ENCODE measurements at places on chromosomes 1 and 21.

DNA sequence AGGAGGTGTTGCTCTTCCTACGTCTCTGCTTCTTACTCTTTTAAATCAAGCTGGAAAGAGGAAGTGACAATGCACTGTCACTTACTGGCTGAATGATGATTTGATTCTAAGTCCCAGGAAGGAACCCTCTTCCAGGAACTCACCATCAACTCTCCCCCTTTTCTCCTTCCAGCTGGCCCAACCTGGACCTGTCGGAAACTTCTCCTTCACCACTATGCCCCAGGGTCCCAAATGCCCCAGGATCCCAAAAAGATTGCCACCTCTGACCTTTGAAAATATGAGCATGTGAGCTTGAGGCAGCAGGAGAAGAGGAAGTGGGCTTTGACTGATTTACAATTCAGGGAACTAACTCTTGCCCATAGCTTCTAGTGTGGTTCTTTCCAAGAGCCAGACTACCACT, 5.3 kb upstream of the ADAMTS5 start:
- DNase-seq, result no peak

DNA sequence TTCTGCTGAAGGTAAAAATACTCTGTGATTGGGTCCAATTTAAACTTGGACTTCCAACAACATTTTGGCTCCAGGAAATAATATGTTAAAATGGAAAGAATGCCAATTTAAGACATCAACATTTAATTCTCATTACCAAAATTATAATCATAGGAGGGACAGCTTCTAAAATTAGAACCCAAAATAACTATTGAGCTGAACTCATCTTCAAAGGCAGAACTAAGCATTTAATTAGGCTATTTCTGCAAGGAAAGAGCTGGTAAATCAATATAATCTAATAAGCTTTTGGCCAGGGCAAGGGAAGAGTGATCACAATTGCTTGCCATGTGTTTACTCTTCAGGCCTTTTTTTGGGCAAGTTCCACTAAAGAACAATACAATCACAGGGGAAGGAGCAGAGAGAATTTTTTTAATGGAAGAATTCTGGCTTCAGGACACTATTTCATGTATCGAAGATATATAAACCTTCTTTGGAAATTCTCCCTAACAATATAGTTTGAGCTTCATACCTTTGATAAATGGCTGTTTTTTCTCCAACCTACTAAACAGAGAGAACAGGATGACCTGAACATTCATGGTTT, 133.1 kb upstream of the PTBP2 start:
- DNase-seq, result peak; percentile 78

DNA sequence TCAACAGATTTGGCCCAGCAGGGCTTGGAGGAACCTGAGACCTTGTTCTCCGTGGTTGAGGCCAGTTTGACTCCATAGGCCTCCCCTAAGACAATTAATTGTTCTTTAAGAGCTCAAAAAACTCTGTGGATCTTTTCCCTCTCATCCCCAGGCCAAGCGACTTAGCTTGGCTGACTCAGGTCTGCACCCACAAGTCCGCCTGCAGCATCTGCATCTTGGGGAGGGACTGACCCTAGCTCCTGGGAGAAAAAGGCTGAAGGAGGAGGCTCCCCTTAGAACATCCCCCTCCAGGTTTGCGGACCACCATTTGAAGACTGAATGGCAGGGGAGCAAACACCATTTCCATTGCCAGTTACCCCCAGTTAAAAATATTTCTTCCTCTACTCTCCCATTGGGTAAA, 1.5 kb upstream of the HES2 start:
- no peak for DNase-seq

DNA sequence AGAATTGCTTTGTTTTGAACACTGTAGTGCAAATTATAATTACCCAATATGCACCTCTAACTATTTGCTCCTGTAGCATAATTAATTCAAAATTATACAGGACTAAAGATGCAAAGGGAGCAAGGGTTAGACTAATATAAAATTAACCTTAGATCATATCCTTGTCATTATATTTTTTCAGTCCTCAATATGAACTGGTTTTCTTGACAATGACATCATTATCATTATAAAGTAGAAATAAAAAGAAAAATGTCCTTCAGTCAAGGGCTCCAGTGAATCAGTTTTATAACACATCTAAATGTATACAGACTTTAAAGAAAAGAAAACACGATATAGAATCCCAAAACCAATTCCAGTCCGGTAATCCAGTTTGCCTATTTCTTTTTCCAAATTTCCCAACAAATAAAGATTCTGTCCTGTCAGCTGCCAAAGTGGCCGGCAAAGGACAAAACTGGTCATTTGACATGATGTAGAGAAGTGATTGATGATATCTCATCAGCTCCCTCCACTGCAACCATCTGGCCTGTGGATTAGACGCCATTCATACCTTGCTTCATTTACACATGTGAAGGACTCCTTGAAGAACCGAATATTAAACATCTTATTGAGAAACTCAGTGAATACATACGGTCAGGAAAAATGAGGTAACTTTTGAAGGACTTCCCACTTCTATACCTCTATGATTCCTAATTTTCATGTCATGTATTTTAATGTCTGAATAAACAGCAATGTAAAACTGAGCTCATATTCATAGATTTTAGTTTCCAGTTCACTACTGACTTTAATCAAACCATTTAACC, 15.5 kb downstream of the DPYD start:
- peak; percentile 67 for DNase-seq

DNA sequence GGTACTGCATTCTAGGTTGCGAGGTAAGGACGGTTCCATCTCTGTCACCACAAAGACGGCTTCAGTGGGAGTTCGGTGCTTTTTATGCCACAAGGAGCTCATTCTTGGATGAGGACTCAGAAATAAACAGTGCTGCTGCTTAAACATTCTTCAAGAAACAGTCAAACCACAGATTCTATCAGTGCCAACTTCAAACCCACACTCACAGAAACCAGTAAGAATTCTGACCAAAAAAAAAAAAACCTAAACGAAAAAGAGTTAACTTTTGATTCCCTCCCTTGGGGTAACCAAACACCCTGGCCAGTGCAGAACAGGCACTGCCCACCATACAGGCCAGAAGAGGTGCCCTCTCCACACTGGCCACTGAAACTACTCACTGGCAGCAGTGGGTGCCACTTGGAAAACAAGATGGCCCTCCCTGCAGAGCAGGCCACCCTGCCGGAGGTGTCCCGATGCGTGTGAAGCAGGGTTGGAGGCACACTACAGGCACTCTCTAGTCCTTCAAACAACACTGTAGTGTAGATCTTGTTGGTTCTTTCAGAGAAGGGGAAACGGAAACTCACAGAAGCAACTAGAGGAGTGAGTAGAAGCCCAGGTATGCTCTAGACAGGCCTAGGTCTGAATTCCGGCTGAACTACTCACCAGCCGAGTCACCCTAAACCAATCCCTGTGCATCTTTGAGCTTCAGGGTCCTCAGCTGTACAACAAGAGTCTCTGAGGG, 87.3 kb upstream of the TLR5 start:
- no peak for DNase-seq

DNA sequence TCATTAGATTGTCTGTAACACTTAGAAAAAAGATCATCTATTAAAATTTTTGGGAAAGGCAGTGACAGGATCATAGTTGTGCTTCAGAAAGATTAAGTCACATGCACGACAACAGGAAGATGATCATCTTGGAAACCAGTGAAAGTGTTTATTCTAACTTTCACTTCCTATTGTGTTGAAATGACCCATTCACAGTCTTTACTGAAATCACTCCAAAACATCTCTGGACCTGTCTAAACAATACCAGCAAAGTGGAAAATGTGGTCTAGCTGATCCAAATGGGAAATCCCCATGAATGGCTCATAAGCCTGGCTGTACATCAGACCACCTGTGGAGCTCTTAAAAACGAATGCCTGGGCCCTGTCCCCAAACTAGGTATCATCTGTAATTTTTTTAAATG, 111.1 kb upstream of the ETV3 start:
- no peak for DNase-seq

DNA sequence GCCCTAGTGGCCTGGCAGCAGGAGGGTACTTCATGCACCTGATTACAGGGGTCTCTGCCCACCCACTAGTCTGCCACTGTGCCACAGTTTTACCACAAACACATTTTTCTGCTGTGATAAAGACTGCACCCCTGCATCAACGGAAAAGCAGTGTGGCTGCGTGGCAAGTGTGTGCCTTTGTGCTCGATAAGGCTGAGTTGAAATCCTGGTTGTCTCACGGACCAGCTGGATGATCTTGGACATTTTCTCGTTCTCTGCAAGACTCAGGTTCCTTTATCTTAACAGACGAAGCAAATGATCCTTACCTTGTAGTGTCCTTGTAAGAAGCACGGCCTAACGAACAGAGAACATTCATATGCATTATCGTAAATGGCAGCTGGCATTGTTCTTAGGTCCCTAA, 10.2 kb downstream of the GRHL3 start:
- no peak for DNase-seq

GRCh38 chr1:905811-906599, 17.7 kb upstream of the SAMD11 start:
- no peak for DNase-seq

DNA sequence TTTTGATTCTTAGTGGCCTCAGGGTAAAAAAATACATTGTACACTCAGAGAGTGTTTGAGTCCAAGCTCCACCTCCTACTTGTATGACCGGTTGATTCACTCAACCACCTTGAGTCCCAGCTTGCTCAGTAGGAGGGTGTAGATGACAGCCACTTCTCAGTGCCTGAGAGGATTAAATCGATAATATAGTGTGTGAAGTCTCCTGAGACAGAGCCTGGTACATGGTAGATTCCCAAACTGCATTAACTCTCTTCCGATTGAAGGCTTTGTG, 38.4 kb downstream of the NCMAP start:
- no peak for DNase-seq

DNA sequence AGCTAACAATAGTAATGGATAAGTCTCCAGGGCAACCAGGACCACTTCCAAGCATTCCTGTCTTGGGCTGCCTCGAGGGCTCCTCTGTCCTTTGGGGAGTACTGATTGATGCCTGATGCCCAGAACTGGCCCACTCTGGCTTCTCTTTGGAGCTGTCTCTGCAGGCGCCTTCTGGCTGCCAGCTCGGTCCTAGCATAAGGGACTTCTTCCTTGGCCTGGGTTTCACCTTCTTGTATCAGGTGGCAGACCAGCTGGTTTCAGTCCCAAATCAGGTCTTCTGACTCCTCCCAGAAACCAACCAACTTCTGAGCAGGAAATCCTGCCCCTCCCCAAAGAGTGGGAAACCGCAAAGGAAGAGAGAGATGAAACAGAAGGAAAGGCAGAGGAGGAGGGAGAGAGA, 10.6 kb downstream of the G0S2 start:
- DNase-seq, result no peak

- no peak for DNase-seq
These were observed 10.0 kb downstream of the RNF187 start for GRCh38 chr1:228497206-228497605.

DNA sequence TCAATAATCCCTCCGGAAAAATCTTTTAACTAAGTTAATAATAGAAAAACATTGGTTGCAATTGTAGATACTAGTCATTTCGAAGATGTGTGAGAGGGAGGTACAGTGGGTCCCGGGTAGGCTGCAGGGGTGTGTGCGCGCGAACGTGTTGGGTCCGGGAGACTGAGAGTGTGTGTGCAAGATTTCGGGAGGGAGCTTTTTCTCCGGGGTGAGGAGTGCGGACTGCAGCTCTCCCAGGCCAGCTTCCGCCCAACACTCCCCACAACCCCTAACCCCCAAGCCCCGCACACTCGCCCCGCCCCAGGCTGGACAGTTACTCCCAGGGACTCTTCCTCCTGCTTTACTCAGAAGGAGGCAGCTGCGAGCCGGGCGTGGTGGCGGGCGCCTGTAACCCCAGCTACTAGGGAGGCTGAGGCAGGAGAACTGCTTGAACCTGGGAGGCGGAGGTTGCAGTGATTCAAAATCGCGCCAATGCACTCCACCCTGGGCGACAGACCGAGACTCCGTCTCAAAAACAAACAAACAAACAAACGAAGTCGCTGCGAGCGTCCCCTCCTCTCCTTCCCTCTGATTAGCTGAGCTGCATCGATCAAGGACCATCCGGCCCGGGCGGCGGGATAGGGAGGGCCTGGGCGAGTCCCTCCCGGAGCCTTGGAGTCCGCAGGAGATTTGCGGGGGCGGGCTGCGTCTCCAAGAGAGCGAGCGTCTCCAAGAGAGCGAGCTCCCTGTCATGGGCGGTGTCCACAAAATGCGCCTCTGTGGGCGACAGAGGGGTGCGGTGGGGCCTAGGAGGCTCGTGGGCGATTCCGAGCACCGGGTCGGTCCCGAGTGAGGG, 28.3 kb upstream of the PPM1J start:
- DNase-seq, result no peak

GRCh38 chr1:25774206-25774803, 25.7 kb upstream of the SELENON start:
- no peak for DNase-seq

DNA sequence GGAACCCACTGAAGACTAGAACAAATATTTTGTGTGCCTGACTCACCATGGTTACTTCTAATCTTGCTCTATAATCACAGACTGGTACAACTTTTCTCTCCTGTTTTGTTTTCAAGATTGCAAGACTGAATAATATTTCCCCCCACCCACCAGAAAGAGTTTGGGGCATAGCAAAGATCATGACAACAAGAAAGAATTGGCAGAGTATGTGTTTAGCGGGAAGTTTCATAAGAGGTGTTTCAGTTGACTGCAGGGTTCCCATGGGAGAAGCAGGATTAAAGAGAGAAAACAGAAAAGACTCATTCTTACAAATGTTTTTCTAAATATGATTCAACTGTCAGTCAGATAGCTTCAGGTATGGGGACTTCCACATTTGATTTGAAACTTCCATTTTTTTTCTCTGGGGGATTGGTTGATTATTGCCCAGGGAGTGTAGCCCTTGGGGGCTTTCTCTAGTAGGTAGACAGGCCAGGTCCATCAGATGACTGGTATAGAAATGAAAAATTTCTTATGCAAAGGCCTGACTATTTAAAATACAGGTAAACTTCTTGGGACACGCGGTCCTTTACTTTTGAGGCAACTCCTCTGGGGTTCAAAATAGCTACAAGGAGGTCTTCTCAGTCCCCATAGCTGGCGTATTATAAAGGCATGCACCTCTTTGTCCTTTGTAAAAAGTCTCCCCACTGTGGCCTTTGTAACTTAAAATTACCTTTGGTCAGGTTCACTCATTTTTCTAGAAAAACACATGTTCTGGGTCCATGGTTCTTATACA, 13.9 kb downstream of the OR14I1 start:
- DNase-seq, result no peak

GRCh38 chr1:99546432-99547416, 99.2 kb upstream of the PALMD start:
- DNase-seq, result no peak

All from NCI-H446 treated with DMSO at 0.1 percent for 48 hours (cell line).